Bronchial epithelial cell (primary cell): ENCODE measurements at places on chromosomes 16 and 17. TPM values are rescaled to one million over a fixed set of nuclear protein-coding genes. Genes with fewer than 3 reads are reported as not detected.

The GPR179 gene
- total RNA-seq = under 0.01 TPM in 2 replicates

The NME2 gene
- 995 and 1,613 TPM in 2 replicates for total RNA-seq

GRCh38 chr16:64933885-64934284, 188.0 kb downstream of the CDH11 start:
- DNase-seq = no peak

DNA sequence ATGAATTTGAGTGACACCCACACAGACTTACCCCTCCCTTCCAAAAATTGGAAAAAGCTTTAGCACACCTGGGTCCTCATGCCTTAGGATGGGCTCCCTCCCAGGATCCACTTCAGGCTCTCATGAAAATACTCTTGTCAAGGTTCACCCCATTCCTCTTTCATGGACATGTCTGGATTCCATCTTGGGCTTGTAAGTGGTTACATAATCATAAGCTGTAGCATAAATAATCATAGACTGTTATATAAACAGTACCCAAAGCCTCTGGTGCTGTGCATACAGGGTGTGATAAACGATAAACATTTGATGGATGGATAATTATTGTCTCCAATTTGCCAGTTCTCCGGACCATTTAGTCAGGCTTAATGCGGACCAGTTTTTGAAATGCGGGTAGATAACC, 53.7 kb upstream of the TEKT3 start:
- no peak for DNase-seq

The ABCA6 gene
- 0.26 and 0.38 TPM in 2 replicates for total RNA-seq

The IL17C gene
- under 0.01 TPM in 1 of 2 replicates, not detected in the other for total RNA-seq
